CD4-positive, alpha-beta T cell treated with Interleukin-12 subunit alpha and Interleukin-12 subunit beta, for 1 hour (primary cell): ENCODE measurements at places on chromosomes 4 and X.

GRCh38 chr4:134862116-134862515 is 660.5 kb upstream of the PABPC4L start:
- DNase-seq: no peak

GRCh38 chrX:55118574-55118973 is 29.8 kb downstream of the PAGE2 start:
- DNase-seq: peak; percentile 9

DNA sequence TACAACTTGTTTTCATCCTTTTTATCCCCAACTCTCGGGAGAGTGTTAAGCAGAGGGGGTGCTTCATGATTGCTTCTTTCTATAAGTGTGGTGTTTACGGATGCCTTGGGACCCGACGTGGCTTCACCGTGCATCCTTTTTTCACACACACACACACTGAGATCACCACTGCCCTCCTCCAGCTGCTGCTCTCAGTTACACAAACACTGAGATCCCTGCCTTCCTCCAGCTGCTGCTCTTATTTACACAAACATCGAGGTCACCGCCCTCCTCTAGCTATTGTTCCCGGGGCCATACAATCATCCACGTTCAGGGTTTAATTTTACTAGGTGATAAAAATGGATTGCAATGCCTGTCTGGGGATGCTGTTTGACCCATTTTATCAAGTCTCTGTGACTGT is 155.4 kb upstream of the FAM9B start:
- no peak for DNase-seq

DNA sequence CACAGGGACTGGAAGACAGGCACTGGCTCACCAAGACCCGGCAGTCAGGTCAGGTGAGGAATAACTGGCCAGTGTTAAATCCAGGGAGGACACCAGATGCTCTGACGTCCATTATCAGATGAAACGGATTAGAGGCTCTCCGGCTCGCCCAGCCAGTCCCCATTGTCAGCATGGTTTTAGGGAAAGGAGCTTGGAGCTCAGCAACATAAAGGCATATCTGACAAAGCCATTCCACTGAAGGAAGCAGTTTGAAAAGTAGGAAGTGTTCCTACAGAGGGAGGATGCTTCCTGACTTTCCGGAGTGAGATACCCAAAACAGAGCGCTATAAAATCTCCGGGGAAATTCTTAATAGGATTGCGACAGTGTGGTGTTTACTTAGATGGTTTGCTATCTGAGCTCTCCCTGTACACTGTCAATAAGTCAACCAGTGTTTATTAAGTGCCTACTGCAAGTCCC is 14.8 kb downstream of the NDNF start:
- no peak for DNase-seq

DNA sequence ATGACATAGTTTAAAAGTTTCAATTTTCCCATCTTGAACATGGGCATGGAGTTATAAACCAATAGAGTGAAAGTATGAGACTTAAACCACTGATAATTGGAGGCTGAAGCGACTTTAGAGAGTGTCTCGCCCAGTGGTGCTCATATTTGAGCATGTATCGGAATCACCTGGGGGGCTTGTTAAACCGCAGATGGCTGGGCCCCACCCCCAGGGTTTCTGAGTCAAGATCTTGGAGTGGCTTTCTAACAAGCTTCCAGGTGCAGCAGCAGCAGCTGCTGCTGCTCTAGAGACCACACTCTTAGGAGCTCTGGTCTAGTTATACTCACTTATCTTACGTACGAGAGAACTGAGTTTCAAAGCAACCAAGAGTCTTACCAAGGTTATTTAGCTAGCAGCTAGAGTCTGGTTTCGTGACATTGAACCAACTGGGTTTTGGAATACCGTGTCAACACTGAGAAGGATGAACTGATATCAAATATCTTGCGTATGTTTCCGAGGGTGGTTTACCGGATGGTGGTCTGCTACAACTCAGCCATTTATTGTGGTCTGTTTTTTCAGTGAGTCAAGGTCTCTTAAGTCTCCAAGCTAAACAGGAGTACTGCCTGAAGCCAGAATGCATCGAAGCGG is 5.9 kb downstream of the PHEX start:
- no peak for DNase-seq

- no peak for DNase-seq
These were observed 4.8 kb downstream of the AVPR2 start for GRCh38 chrX:153909024-153909979.

- no peak for DNase-seq
These were observed 7.0 kb downstream of the TMSB4X start for GRCh38 chrX:12981880-12982279.

DNA sequence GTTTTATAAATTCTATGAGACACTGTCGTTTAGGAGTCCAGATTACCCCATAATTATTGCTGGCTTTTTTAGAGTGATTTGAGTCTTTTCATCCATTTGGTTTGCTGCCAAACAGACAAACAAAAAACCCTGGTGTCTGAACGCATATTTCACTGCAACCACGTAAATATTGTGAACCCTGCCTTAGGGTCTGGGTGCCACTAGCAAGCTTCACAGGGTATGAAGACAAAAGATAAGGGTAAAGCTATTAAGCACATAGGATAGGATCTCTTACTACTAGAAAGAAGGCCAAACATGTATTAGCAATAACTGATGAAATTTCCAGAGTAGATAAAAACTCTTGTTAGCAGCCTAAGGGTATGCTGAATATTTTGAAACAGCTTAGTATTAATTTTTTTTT is 143.3 kb downstream of the BANK1 start:
- no peak for DNase-seq

DNA sequence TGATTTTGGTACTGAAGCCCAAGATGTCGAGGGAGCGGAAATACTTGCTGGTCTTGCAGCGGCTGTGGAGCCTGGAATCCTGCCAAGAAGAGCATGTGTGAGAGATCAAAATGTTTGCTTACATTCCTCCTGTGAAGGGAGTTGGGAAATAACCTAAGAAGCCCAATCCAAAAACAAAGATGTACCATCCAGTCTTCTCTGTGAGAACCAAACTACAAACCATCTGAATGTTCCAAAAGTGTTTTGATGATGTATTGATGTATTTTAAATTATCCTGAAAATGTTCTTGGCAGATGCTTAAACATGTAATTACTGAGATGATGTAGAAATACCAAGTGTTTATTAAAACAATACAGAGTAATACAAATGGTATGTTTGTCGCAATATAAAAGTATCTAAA is 10.1 kb upstream of the ADH1A start:
- DNase-seq: no peak

DNA sequence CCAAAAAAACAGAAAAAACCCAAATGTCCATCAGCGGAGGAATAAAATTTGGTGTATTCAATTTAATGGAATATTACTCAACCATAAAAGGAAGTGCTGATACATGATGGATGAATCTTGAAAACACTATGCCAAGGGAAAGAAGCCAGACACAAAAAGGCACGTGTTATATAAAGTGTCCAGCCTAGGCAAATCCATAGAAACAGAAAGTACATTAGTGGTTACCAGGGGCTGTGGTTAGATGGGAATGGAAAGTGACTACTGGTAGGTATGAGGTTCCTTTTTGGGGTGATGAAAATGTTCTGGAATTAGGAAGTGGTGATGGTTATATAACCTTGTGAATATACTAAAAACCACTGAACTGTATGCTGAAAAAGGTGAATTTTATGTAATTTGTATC is 3.5 kb upstream of the CDKL2 start:
- no peak for DNase-seq

- DNase-seq: no peak
These were observed 43.7 kb upstream of the XK start for GRCh38 chrX:37641859-37642258.

DNA sequence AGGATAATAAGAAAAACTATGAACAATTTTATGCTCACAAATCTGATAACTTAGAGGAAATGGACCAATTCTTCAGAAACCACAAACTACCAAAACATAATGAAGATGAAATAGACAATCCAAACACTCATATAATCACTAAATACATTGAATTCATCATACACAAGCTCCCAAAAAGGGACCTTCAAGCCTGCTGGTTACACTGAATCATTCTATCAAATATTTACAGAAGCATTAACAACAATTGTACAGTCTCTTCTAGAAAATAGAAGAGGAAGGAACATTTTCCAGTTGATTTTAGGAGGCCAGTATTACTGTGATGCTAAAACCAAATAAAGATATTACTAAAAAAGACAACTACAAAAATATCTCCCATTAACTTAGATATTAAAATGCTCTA is 88.3 kb downstream of the IL15 start:
- DNase-seq: no peak

DNA sequence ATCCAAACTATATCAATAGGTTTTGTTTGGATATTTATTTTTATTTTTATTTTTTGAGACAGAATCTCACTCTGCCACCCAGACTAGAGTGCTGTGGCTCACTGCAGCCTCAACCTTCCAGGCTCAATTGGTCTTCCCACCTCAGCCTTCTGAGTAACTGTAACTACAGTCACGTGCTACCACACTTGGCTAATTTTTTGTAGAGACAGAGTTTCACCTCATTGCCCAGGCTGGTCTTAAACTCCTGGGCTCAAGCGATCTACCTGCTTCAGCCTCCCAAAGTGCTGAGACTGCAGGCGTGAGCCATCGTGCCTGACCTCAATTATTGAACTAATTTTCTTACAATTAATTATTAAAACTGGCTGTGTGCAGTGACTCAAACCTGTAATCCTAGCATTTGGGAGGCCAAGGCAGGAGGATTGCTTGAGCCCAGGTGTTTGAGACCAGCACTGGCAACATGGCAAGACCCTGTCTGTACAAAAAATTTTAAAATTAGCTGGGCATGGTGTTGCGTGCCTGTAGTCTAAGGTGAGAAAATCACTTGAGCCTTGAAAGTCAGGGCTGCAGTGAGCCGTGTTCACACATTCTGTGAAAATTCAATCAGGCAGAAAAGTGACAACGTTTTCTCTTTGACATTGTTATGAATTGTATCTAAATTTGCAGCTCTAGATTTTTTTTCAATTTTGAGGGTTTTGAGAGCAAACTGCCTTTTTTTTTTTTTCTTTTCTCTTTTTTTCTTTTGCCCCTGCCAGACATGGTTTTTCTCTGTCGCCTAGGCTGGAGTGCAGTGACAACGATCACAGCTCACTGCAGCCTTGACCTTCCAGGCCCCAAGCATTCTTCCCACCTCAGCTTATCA is 66.0 kb downstream of the UBE2K start:
- no peak for DNase-seq

DNA sequence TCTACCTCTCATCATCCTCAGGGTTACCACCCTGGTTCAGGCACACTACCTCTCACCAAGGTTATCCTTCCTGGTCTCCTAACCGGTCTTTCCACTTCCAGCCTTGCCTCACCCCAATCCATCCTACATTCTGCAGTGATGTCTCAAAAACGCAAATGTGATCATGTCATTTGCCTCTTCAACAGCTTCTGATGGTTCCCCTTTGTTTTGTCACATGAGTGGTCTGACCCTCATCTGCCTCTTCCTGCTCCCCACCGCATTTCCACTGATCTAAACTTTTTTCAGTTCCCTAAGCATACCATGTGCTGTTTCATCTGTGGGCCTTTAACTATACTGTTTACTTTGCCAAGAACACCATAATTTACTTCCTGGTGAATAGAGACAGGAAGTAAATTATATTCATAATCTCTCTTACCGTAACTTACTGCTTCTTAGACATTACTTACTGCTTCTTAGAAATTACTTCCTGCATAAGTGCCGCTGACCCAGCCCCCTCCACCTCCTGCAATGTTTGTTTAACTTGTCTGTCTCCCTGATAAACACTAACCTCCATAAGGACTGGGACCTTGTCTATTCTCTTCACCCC is 27.1 kb upstream of the NSUN7 start:
- peak; percentile 26 for DNase-seq

DNA sequence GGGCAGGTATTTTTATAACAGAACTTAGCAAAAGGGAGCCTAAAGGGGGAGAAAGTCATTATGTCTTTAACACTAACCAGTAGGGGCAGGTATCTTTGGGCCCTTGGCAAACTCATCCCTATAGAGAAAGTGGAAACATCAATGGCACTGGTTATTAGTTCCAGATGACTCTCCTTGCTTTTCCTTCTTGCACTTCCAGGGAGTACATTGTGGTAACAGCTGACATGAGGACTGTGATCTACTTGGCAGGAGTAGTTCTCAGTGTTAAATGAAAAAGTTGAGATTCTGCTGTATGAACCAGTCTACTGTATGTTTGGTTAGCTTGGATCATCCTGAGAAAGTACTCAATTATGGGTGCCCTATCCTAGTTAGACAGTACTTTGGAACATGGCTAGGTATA is 93.6 kb downstream of the ATXN3L start:
- no peak for DNase-seq

GRCh38 chr4:17265139-17265538 is 246.8 kb downstream of the QDPR start:
- no peak for DNase-seq

GRCh38 chr4:10599574-10599973 is 85.0 kb downstream of the CLNK start:
- DNase-seq: no peak

DNA sequence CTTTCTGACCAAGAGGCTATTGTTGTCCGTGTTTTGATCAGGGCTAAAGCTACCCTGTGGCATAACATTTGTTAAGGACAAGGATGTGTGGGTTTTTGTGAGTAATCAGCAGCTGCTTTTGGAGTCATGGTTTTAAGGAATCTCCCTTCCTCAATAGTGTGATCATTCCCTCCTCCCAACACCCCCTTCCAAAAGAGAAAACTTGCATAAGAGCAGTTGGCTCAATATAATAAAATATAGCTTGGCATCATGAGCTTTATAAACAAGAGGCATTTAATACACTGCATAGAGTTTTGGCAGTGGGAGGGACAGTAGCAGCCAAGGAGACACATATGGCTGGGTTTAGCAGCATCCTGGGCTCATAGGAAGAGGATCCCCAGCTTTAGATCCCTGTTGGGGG is 84.7 kb downstream of the NHS start:
- no peak for DNase-seq

GRCh38 chr4:25970226-25970675 is 56.2 kb downstream of the SMIM20 start:
- no peak for DNase-seq

- peak; percentile 27 for DNase-seq
These were observed 258.1 kb upstream of the NEIL3 start for GRCh38 chr4:177051473-177052060.
